ENCODE measurements at places on chromosomes 4 and X.

GRCh38 chr4:110034026-110034393 is 121.3 kb downstream of the EGF start:
- no peak for DNase-seq

DNA sequence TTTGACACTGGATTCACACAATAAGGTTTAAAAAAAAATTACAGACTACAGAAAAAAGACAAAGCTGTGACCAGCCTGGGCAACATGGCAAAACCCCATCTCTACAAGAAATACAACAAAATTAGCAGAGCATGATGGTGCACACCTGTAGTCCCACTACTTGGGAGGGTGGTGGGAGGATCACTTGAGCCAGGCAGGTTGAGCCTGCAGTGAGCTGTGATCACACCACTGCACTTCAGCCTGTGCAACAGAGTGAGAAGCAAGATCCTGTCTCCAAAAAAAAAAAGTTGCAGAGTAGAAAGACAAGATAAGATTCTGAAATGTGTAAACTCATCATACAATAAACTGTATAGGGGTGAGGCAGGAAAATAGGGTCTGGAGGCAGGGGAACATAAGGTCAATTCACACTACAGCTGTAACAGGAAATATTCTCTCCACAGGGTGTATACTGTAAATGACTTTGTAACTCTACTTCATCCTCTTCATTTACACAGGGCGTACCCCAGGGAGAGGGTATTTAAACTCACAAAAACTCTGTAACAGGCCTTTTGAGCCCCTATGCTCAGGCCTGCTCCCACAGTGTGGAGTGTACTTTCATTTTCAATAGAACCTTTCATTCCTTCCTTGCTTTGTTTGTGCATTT is 112.6 kb upstream of the MAPK10 start:
- no peak for DNase-seq

DNA sequence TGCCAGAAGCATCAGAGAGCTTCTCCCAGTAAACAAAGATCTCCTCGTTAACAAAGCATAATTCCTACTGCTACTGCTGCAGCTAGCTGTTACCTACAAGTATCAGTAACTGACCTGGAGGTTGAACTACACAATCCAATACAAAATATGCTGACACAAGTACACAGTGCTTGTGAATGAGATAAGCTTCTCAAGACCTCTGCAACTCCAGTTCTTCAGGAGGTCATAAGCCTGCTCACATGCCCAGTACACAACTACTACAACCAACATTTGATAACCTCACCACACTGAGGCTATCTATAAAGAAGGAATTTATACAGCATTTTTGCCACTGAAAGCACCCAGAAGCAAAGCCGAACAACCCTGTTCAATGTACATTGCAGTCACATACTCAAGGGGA is 66.7 kb upstream of the SMARCAD1 start:
- no peak for DNase-seq

GRCh38 chrX:23904096-23904495 is 3.6 kb downstream of the APOO start:
- DNase-seq: no peak

DNA sequence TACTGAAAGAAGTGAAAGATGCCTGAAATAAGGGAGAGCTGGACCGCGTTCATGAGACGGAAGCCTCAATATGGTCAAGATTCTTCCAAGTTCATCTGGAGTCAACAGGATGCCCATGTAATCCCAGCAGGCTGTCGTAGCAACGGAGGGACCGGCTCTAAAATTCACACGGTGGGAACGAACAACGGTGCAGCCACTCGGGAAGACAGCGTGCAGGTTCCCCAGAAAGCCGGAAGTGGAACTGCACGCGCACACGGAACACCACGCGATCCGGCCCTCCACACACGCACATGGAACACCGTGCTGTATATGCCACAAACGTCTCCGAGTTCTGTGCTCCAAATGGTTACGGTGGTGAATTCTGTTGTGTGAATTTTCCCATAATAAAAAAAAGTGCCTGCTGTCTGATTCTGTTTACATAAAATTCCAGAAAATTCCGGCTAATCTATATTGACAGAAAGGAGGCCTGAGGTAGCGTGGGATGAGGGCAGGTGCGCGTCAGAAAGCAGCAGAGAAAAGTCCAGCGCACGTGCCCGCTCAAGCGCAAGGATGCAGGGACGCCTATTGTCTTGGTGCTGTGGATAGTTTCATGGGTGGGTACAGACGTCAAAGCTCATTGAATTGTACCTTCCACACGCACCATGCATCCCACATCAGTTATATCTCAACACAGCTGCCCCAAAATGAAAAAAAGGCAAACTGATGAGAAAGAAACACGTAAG is 31.2 kb downstream of the PPP2R3B start:
- no peak for DNase-seq

- DNase-seq: no peak
Measured at GRCh38 chrX:21438792-21439191, 64.6 kb downstream of the CNKSR2 start.

- no peak for DNase-seq
Measured at GRCh38 chr4:64305565-64306254, 103.5 kb downstream of the TECRL start.

DNA sequence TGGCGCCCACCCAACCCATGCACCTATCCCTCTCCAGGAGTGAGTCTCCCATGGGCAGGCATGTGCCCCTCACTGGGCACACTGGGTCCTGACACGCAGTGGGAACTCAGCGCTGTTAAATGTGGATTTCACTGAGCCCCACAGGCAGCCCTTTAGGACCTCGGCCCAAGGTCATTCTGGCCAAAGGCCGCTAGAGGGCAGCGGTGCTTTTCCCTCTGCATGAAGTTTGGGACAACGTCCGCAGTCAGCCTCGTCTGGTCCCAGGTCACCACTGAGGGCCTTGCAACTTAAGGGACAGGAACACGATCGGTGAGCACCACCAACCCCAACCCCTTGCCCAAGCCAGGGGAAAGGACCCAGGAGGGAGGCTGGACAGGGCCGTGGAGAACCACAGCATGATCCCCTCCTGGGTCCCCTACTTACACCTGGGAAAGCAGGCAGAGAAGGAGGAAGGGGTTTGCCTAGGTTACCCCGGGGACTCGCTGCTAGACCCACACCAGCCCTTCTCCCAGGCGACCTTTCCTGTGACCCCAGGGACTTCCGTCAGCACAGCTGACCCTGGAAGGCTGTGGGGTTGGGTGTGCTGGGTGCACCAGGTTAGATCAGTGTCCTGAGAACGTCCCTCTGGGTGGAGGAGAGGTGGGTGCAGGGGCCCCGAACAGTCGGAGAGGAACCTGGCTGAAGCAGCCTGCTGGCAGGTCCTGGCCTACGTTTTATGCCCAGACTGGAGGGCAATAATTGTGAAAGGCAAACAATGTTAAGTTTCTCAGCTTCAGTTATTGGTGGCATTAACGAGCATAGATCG is 24.0 kb downstream of the CYTL1 start:
- no peak for DNase-seq

DNA sequence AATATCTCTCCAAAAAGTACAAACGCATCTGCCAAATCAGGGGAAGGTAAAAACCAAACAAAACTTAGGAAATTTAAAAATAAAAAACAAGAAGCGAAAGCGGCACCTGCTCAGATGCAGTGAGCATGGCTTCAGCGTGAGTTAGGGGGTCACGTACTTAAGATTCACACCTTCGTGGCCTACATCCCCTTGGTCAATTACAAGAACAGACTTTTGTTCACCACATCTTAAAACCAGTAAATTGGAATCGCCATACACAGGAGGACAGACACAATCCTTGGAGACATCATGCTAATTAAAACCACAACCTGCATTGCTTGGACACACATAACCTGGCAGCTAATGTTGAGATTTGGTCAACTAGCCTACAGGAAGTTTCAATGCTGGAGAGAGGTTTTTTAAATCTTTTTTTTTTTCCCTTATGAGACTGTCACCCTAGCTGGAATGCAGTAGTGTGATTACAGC is 12.5 kb upstream of the SEL1L3 start:
- no peak for DNase-seq

DNA sequence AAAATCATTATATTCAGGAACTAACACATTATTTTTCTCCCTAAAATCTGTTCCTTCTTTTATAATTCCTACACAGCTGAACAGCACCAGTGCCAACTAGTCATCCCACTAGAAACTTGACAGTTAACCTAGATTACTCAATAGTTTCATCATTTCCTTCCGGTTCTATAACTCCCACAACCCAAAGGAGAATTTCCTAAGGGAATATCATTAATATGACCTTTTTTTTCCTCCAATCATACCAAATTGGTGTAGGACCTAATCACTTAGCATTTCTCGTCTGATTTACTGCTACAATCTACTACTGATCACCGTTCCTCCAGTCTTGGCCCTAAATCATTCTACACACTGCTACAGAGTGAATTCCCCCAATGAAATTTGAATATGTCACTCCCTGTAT is 45.9 kb downstream of the WDFY3 start:
- DNase-seq: no peak

- DNase-seq: no peak
Measured at GRCh38 chr4:156437666-156438065, 484.0 kb upstream of the CTSO start.

DNA sequence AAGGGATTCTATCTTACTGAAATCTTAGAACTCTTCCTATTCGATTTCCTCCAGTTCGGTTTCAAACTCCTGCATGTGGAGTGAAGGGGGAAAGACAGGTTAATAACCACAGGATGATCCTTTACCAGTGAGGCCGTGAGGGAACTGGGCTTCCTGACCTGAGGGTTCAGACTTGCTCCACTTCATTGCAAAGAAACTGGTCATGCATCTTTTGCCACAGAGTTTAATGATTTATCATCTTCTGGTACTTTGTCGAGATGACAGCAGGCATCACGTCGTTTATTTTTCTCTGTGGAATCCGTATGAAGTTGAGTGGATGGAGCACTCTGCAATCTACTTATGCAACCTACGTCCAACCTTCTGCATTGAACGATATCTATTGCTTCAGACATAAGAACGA is 145.9 kb upstream of the NLGN4X start:
- no peak for DNase-seq

GRCh38 chr4:158254292-158254691 is 44.0 kb downstream of the TMEM144 start:
- DNase-seq: no peak

- no peak for DNase-seq
Measured at GRCh38 chr4:74134500-74134852, 23.4 kb upstream of the MTHFD2L start.

- DNase-seq: no peak
Measured at GRCh38 chrX:138709886-138710791, 1.4 kb downstream of the FGF13 start.

DNA sequence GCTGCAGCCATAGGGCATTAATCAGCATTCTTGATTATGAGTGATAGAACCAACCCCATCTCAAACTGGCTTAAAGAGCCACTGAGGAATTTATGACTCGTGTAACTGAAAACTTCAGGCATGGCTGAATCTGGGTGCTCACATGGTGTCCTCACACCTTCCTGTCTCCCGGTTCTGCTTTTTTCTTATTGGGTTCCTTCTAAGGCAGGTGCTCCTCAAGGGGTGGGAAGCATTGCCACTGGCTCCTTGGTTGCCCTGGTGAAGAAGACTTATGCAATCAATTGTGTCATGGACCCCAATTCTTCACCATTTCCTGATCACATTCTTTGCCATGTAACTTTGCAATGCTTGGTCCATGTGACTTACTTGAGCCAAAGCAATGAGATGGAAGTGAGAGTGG is 4.3 kb upstream of the ZCCHC4 start:
- no peak for DNase-seq

- DNase-seq: no peak
Measured at GRCh38 chrX:136975684-136976470, 57.9 kb downstream of the GPR101 start.

DNA sequence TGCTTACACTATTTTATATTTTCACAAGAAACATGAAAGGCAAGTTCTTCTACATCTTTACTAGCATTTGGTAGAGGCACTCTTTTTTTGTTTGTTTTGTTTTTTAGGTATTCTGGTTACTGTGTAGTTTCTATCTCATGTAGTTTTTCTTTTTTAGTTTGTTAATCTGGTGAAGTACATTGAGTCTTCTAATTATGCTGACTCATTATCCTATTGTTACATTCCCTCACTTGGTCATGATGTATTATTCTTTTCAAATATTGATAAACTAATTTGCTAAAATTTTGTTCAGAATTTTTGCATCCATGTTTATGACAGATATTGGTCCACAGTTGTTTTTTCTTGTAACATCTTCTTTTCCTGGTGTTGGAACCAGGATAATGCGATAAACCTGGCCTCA is 4.7 kb downstream of the GK2 start:
- no peak for DNase-seq

DNA sequence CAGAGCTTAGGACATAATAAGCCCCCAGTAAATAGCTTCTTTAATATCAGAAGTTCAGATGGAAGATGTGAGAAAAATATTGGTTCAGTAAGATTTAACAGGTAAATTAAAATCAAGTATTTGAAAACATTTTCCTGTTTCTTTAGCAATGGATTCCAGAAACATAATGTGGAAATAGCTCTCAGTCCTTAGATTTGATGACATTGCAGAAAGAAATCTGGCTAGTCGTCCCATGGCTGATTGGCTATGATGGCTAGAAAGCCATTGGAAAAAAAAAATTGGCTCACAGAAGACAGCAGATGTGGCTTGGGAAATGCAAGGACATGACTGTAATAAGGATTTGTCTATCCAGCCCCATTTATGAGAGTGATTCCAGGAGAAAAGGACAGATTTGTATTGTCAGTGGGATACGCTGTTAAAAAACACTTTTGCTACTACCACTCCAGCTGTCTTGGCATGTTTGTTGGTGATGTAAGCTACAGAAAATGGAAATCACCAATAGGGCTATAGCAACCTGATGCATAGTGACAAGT is 78.3 kb downstream of the AR start:
- DNase-seq: no peak

DNA sequence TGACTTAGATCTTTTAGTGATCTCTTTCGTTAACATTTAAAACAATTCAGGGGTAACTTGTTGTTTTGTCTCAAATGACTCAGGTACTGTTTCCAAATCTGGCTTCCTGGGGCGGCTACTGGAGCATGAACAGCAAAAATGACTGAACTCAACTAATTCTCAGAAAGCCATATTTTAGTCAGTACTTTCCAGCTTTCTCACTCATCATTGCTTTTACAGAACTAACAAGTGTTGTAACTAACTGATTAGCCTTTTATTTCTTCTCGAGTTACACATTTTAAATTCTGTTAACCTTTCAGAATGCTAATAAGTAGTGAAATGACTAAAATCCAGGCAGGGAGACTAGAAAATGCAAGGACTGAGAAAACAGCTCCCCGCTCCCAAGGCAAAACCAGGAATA is 55.3 kb downstream of the JADE3 start:
- DNase-seq: no peak

DNA sequence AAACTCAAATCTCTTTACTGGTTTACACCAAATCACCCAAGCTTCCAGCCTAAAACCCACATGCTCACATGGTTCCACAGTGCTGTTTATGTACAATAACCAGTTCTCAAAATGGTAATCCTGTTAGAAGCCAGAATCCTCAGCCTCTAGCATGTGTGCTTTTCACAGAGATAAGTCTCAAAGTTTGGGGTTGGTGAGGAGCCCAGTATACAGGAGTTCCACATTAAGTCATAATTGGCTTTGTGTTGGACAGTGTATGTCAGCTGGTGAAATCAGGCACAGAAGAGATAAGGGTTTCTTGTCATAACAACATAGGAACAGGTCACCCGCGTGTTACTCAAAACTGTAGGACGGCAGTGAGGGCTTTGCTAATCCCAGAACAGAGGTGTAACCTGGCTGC is at the start of gene TRIML1:
TSS of gene TRIML1 (plus strand) at position 301 of the 400 bp plus-strand sequence. CDS start 118 bp downstream, outside the sequence.
- DNase-seq: no peak
